ENCODE measurements at places on chromosomes 2 and 18.

DNA sequence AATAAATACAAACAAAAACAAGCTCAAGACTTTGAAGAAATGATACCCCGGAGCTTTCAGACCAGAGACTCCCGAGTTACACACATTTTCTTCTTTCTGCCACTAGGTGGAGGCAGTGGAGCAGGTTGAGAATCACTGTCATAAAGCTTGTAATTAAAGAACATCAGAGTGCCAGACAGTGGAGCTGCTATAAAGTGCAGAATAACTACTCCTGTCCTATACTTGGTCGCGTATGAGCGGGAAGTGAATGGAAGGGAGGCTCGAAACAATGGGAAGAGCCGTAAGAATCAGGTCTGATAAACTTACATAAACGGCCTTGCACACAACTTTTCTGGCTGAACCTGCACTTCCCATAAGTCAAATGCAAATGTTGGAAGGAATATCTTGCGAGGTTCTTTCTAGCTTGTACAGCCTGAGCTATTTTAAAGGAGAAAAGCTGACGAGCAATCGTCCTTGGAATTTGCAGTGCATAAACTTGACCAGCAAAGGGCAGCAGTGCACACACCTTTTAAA lies 189.0 kb downstream of the RPIA start:
- peak; percentile 7 for DNase-seq

GRCh38 chr18:35755369-35755768 lies 173.8 kb downstream of the GALNT1 start:
- DNase-seq: no peak

DNA sequence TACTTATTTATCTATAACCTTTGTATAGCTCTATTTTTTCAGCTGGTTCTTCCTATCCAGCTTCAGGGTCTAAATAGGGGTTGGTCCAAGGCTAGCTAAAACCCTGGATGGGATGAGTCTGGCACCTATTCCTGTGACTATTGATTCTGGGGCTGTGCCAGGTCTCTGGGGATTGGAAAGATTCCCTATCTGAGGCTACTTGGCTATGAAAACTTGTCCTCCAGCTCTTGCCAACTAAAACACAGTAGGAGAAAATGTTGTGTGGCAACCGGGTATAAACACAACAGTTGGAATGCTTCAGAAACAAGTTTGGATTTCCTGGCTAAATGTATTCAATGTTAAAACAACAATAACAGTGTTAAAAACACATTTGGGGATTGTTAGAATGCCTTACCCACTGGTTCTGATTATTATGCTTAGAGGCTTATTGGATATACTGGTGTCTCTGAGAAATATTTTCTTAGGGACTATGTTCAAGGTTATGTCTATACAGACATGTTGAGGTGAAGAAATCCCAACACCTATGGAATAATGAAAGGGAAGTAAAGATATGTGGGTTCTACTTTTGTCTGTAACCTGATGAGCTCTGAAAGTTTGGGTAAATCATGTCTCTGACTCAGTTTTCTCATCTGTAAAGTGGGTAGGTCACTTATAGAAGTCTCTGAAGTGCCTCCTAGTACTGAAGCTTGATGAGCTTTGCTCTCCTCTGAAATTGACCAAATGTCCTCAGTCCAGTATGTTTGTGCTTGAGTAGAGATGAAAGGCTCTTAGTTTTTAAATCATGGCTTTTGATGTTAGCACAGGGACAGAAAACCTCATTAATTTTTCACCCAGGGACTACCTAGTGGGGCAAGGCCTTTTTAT lies 460.7 kb downstream of the MTX2 start:
- DNase-seq: no peak

DNA sequence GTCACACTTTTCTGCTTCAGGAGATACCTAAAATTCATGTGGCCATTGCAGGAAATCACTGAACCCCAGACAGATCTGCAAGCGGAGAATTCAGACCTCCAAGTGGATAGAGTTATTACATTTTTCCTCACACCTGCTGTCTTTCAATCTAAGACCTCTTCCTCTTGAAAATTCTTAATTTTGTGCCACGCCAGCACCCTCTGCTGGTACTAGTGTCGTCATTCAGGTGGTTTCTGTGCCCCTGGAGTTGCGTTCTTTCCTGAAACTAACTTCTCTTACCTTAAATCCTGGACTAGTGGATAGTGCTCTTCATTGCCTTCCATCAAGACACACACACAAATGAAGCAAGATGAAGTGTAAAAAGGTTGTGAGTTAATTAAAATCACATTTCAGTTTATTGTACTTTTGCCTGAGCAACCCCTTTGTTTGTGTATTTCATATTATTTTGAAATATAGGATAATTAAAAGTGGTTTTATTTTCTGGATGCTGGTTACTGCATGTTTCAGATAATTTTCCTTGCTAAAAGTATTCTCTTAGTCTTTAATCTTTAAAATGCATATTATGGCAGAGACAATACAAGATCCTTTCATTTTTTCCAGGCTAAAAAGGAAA lies 1.6 kb upstream of the DNER start:
- no peak for DNase-seq

- no peak for DNase-seq
These were observed 79.8 kb upstream of the SESTD1 start for GRCh38 chr2:179344280-179344964.

DNA sequence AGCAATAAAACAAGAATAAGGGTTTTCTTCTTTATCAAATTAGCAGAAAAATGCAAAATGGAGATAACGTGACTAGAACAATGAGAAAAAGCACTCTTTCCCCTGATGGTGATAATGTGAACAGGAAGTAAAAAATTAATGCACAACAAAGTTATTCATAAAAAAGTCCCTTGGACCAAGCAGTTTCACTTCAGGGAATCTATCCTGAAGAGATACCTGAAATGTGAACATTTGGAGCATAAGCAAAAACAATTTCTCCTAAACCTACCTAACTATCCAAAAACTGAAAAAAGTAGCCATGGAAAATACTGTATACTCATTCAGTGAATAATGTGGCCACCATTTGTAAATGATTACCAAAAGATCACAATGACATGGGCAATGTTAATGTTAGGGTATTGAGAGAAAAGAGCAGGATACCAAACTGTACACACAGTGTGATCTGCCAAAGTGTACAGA lies 48.7 kb downstream of the TRIP12 start:
- no peak for DNase-seq

DNA sequence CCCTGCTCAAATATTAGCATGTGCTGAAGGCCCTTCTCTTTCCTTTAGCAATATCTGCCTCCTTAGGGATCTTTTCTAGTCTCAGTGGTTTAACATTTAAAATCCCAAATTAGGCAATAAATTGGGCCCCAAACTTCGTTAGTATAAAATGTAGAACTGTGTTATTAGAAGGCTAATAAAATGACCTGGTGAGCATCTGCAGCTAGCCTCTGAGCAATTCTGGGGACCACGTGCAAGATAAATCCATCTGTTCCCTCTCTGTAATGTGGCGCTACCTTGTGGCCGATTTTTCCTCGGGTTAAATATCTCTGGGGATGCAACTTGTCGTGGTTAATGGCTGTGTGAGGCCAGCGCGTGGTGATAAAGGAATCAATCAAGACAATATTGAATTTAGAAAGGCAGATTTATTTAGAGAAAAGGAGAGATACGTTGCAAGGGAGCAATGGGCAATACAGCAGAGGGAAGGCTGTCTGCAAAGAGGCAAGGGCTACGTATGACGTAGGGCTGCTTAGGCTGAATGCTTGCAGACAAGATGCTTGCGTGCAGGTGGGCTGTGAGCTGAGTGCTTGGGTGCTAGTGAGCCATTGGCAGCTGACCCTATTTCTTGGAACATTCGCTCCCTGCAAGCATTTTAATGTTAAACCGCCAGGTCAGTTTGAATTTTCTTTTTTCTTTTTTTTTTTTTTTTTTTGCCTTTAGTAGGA lies 18.5 kb upstream of the IL36G start:
- DNase-seq: no peak

DNA sequence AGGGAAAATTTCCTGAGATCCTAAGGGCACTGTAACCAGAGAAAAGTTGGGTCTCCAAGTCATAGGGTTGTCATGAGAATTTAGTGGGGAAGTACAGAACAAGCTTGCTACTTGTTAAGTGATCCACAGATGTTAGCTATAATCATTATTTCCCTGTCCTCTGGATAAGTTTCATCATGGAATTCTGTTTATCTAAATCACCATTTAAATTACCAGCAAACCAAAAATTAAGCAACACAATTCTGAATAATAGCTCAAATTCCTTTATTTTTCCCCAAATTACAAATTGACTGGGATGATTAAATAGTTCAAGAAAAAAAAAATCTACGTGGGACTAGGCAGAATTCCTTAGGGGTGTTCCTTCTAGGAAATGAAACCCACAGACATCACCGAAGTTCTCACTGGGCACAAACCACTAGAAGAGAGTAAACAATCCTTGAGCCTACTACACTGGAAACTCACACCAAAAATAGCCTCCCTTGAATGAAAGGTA lies 159.5 kb downstream of the COL6A3 start:
- no peak for DNase-seq

GRCh38 chr2:143692162-143692561 lies 562.9 kb downstream of the ARHGAP15 start:
- DNase-seq: no peak

- DNase-seq: peak; percentile 61
These were observed 42.6 kb upstream of the EDAR start for GRCh38 chr2:109031476-109032228.

GRCh38 chr2:10412380-10412779 lies 35.7 kb downstream of the ODC1 start:
- no peak for DNase-seq
